T-helper 1 cell (primary cell): ENCODE measurements at places on chromosomes 11 and 22.

- DNase-seq = no peak
Observed at GRCh38 chr11:120056301-120057027, 81.4 kb downstream of the TRIM29 start.

DNA sequence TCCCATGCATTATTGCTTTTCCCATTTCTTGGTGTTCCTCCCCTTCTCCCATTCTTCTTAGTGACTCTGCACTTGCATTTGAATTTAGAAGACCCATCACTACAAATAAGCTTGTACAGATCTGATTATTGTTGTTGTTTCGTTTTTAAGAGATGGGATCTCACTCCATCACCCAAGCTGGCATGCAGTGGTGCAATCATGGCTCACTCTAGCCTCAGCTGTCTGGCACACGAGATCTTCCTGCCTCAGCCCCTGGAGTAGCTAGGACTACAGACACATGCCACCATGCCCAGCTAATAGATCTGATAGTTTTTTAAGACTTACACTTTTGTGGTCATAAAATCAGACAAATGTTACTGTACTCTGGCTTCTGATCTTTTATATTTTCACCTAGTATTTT, 252.1 kb downstream of the DDX10 start:
- no peak for DNase-seq

DNA sequence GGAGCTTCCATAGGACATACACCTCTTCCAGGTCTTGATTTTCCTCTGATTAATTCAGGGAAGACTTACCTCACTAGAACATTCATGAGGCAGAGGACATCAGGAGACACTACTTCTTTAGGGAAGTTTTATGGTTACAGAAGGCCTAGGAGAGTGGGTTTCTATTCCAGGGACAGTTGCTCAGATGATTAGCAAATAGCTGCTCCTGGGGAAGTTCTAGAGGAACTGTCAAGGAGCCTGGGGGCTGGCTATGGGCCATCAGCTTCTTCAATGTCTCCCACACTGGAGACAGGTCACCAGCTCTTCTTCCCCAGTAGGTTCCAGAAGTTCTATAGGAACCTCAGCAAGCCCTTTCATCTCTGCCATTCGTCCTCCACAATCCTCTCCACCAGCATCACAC, 11.5 kb upstream of the OR10A5 start:
- DNase-seq = no peak

DNA sequence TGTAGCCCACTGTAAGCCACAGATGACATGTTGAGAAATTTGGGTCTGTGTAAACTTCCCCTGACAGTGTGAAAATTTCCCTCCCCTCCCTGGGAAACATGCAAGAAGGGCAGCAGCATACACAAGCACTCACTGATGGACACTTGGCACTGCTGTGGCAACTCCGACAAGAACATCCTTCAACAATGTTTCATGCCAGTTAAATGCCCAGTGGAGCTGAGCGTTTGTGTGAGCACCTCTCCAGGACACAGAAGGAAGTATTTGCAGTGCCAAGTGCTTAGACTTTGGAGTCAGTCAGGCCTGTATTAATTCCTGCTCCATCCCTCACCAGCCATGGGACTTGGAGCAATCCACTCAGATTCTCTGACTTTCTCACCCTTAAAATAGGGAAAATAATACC, 17.7 kb downstream of the C11orf87 start:
- DNase-seq = no peak

DNA sequence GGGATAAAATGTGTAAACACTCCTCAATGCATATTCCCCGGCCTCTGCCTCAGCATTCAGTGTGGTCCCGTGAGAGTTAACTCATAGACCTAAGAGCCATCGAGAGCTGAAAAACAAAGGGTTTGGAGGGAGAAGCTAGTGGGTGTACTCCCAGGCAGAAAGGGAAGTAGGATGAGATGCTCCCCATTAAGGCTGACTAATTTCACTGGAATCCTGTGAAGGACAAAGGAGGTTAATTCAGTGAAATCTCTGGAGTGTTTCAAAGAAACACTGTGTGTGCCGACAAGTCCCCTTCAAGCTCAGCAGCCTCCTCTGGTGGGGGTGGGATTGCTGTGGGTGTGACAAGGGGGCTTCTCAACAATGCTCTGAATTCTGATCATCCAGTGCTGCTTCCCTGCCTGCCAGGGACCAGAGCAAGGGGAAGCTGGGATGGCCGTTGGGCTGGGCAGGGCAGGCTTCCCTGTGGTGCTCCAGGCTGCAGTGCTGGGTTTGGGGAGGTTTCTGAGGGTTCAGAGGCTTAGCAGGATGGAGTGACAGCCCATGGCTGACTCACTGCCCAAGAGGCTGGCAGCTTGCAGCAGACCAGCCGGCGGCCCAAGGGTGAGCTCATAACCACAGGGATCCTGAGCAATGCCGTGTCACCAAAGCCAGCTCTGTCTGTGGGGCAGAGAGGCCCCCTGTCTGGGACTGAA, 61.4 kb upstream of the BMAL1 start:
- no peak for DNase-seq

DNA sequence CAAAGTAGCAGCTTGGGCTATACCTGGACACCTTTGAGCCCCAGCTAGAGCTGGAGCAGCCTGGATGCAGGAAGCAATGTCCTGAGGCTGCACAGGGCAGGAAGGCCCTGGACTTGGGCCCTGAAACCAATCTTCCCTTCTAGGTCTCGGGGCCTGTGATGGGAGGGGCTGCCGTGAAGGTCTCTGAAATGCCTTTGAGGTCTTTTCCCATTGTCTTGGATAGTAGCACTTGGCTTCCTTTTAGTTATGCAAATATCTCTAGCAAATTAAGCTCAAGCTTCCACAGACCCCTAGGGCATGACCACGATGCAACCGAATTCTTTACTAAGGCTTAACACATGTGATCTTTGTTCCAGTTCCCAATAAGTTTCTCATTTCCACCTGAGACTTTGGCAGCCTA, 40.0 kb downstream of the LINC01488 start:
- DNase-seq = no peak

GRCh38 chr11:72637198-72637597, 37.0 kb downstream of the PDE2A start:
- no peak for DNase-seq

GRCh38 chr11:131977231-131977630, 606.8 kb downstream of the NTM start:
- DNase-seq = no peak

GRCh38 chr22:49793871-49794270, 33.8 kb downstream of the BRD1 start:
- no peak for DNase-seq

GRCh38 chr22:29331658-29332300, 16.3 kb upstream of the RASL10A start:
- DNase-seq = no peak

DNA sequence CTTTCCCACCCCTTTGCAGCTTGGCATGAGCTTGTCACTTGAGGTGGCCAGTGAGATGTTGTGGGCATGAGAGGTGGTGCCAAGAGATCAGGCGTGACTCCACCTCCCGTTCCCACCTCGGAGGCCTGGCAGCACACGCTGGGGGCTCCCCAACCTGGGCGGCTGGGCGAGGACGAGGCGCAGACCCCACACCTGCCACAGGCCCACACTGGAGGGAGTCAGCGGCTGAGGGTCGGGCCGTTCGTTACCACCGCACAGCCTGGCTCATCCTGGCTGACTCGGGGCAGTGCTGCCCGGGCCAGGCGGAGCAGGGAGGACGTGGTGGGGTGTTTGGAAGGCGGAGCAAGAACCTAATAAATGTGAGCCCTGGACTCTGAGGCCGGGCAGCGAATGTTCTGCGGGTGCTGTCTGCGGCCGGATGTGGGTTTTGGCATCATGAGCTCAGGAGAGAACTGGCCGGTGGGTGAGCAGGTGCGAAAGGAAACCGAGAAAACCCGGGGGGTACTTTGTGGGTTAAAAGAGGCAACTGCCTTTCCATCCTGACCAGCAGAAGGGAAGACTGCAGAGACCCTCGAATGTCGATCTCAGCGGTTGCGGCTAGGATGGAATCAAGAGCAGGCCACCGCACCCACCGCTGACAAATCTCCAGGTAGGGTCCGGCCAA, 10.2 kb upstream of the IFITM3 start:
- no peak for DNase-seq

DNA sequence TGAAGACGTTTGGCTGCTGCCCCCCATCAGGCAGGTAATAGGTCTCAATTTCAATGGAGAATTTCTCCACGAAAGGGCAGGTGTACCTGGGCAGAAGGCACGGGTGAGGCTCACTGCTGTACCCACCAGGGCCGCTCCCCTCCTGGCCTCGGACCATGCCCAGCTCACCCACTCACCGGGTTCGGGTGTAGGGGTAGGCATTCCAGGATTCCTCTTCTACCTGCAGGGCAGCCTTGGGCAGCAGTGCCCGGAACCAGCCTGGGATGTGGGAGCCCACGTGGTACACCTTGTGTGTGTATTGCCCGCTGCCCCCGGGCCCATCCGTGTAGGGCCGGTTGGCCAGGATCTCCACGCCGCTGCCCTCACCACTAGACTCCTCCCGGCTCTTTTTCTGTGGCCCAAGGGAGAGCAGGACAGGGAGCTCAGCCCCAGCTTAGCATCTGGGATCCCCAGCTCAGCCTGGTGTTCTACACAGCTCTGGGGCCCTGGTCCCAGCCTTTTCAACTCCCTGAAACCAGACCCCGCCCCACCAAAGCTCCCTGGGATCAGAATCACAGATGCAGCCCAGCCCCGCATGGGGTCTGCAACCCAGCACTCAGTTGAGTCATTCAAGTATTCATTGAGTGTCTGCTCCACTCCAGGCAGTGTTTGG, 2.7 kb downstream of the PITPNM1 start:
- no peak for DNase-seq

DNA sequence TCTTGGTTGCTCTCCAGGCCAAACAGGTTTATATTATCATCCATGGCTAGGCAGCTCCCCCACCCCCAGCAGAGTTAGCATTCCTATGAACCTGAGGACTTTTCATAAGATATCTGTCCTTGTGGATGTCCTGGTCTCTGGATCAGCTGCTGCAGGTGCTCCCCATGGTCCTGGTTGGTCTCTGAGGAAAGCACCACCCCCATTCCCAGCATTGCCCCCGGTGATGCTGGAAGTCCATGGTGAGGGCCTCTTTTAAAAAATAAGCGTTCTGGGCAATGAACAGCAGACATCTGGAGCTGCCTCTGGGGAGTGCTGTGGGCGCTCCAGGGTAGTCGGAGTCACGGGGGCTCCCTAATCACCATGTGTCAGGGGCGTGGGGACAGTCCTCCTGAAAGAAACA, 26.6 kb downstream of the DKK3 start:
- no peak for DNase-seq

GRCh38 chr11:82288471-82288870, 445.2 kb downstream of the FAM181B start:
- DNase-seq = no peak

DNA sequence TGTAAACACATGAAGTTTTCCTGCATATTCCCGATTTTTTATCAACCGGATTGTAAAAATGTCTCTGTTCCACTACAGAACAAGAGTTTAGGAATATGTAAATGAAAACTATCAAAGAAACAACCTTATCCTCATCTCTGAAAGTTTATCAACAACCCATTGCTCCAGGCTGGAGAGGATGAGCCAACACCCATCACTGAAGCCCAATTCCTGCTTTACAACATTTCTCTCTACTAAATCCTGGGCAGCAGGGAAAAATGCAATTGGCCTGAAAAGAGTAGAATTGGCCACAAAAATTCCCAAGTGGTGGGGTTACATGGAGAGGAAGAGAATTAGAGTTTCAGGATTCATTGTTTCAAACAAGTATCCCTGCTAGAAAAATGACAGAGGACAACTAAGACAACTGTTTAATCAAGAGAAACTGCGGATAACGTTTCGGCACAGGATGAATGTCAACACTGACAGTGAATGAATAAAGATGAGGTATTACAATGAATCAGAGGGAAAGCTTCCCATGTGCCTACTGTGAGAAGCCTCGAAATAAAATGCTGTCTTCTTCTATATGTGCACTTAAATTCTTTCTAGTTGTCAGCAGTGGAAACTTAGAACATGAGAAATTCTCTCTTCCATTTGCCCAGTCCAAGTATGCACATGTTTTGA, 317.3 kb upstream of the ANO3 start:
- no peak for DNase-seq

- DNase-seq = no peak
Observed at GRCh38 chr22:26970809-26971394, 313.5 kb downstream of the MIAT start.

DNA sequence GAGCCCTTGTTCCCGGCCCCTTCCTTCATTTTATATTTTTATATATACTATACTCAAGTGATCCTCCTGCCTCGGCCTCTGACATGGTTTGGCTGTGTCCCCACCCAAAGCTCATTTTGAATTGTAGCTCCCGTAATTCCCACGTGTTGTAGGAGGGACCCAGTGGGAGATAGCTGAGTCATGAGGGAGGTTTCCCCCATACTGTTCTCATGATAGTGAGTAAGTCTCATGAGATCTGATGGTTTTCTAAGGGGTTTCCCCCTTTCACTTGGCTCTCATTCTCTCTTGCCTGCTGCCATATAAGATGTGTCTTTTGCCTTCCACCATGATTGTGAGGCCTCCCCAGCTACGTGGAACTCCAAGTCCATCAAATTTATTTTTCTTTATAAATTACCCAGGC, 7.2 kb upstream of the ZNF280A start:
- DNase-seq = no peak

DNA sequence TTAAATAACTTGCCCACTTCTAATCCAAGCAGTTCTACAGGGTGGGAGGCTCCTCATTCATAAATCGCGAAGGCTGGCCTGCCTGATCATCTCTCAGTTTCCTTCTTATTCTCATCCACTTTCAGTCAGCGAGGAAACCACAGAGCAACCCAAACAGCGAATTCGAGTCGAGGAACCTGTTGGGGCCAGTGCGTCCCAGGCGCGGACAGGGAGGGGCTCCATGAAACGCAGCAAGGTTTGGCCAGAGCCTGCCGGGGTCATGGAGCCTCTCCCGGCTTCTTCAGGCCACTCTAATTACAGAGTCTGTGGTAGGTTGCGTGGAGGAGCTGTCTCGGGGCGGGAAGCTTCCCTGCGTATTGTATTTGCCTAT, 741 bp upstream of the NAV2 start:
- DNase-seq = no peak

DNA sequence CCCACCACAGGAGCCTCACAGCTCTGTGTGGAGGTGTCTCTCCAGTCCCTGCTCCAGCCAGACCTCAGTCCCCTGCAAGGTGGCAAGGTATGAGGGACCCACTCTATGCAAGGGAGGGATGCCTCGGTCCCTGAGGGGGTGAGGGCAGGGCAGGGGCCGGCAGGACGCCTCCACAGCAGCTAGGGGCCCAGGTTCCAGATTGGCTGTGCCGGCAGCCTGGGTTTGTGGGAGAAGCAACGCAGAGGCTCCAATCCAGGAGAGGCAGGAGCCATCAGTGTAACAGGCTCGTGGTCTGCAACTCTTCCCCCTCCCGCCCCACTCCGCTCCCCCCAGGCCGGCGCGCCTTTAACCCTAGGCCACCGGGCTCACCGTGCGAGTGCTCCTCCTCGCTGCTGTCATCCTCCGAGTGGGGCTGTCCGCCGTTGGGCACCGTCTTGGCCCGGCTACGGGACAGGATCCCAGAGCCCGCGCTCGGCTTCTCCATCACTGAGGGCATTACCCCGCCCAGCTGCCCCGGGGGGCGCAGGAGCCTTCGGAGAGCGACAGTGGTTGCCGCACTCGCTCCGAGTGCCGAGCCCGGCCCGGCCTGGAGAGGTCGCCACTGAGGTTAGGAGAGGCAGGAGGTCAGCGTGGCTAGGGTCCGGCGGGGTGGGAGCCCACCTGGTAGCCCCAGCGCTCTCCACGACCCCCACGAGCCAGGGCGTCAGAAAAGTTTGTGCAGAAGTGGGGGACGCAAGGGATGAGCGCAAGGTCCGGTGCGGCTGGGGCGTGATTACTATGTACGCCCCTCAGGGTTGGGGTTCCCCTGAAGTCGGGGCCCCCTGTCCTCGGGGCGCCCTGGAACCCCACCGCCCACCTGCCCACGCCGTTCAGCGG, 765 bp downstream of the RCOR2 start:
- DNase-seq = no peak

GRCh38 chr11:123547180-123547579, 107.2 kb downstream of the SCN3B start:
- no peak for DNase-seq
